Activated CD4-positive, alpha-beta T cell treated with anti-CD3 and anti-CD28 coated beads, Interleukin-2, amount 50 U/mL, for 1 hour (primary cell): ENCODE measurements at places on chromosomes 13 and 19.
A peak's percentile ranks its signal among the peaks of the same experiment; 100 is the strongest.

DNA sequence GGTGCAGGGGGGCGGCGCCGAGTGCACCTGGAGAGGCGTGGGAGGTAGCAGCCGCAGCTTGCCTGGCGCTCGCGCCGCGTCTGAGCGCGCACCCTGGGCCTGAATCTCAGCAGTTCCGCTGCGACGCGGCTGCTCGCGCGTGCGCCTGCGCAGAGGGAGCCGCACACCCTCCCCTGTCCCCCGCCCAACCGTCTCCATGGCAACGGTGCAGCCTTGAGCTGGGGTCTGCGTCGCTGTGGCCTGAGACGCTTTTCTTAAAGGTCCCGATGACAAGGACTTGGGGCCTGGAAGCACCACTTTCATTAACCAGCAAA, at the start of gene PNMA8B:
Gene PNMA8B, minus strand, starts transcription at position 82 of the 314 bp plus-strand sequence. CDS start 402 bp downstream, outside the sequence.
- DNase-seq: peak; percentile 47

- no peak for DNase-seq
Observed at GRCh38 chr13:94120878-94121277, 358.6 kb downstream of the DCT start.

- peak; percentile 14 for DNase-seq
Observed at GRCh38 chr19:16370641-16371391, 46.2 kb downstream of the KLF2 start.

GRCh38 chr19:14772995-14773394, 5.4 kb downstream of the ADGRE2 start:
- DNase-seq: no peak

GRCh38 chr13:72437458-72437857, 290.0 kb downstream of the MZT1 start:
- DNase-seq: no peak

- DNase-seq: no peak
Observed at GRCh38 chr13:50069261-50069660, 54.0 kb downstream of the KCNRG start.

DNA sequence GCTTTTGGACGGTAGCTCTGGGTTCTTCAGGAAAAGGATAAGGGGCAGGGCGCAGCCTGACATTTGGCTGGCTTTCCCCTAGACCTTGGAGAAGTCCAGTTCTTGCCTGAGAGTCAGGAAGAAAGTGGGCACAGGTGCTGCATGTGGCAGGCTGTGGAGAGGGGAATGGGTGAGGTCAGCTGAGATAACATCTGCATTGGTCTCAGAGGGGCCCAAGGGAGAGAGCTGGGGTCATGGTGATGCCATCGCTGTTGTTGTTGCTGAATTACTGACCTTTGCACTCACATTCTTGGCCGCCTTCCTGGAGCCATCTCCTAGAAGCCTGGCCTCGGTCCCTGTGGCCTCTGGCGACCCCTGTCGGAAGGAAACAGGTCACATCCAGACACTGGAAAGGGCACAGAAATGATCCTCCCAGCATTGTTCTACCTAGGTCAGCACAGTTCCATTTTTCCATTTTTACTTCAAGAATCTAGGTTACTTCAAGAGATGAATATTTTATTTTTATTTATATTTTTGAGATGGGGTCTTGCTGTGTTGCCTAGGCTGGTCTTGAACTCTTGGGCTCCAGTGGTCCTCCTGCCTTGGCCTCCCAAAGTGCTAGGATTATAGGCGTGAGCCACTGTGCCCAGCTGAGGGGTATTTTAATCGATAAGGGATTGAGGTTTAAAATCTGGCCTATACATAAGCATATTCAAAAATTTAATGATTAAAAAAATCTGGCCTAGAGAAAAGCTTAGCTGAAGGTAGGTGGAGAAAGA, 6.5 kb upstream of the LIPE start:
- DNase-seq: peak; percentile 67
